Stimulated activated CD4-positive, alpha-beta T cell treated with anti-CD3 and anti-CD28 coated beads, Interleukin-1b, Interleukin-23, amount 100 ng/mL, for 24 hours (primary cell): ENCODE measurements at places on chromosomes 12 and 14.

GRCh38 chr12:578748-579419 lies 84.4 kb downstream of the NINJ2 start:
- no peak for DNase-seq

GRCh38 chr12:41189395-41190251 lies 1.5 kb downstream of the PDZRN4 start:
- DNase-seq: no peak

- no peak for DNase-seq
Observed at GRCh38 chr12:23576372-23576771, 373.1 kb downstream of the SOX5 start.

DNA sequence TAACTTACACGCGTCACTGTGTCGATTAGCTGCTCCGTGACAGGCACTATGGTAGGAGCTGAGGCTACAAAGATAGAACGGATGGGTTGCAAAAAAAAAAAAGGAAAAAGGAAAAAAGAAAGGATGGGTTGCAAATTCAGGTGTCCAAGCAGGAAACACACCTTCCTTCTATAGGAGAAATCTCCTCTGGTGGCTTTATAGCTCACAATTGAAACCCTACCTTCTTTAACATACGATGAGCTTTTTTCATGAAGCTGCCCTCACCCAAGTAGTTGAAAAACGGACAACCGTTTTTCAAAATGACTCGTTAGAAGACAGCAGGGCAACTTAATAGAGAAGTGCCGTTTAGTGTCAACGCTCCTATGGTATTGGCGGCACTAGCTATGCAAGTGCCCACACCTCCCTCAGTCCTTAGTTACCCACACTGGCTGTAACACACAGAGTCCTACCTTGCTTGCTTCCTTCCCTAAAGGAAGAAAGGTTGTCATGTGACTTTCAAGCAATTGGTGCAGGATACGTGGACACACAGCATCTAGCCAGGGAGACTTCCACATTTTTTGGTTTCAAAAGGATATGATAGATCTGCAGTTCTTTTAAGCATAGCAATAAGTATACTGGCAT lies 682 bp upstream of the TRIP11 start:
- no peak for DNase-seq

GRCh38 chr12:7859552-7859951 lies 13.2 kb downstream of the SLC2A14 start:
- DNase-seq: no peak
